Amniotic epithelial cell (primary cell): ENCODE measurements at places on chromosomes 12 and 14.
A peak's percentile ranks its signal among the peaks of the same experiment; 100 is the strongest.

- DNase-seq, result no peak
Measured at GRCh38 chr12:116547955-116548501, 11.2 kb upstream of the MAP1LC3B2 start.

DNA sequence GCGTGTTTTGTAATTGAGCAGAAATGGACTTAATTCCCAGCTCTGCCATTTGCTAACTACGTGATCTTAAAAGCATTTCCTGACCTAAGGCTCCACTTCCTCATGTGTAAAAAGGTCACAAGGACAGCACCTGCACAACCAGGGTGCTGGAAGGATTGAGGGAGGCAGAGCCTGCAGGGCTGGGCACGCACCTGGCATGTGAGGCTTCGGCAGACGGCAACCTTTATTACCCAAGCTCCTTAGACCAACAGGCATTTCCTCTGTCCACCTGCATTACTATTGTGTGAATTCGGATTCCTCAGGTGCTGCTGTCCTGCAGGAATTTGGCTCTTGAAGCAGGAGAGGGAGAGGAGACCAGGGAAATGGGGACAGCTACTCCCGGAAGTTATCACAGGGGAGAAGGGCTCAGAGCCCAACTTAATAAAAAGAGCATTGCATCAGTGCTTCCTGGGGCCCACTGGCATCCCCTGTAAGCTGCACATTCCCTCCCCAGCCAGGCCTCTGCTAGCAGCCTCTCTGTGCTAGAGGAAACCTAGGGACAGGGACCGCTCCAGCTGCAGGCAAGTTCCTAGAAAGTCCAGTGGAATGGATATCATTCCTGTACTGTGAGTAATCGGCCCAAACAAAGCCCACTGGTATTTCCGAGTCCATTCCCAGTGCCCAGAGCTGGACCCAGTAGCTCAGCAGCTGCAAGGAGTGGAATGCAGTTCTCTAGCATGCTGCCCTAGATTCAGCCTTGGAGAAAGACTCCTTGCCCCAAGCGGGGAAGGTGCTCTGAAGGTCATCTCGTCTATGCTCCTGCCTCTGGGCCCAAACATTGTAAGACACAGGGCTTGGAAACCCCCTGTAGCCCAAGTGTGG is 157.1 kb upstream of the CCND2 start:
- peak; percentile 65 for DNase-seq

GRCh38 chr12:74890237-74890599 is 319.4 kb downstream of the KCNC2 start:
- DNase-seq, result peak; percentile 86

- peak; percentile 43 for DNase-seq
Measured at GRCh38 chr14:77372304-77372841, 4.5 kb downstream of the TMED8 start.

GRCh38 chr12:53232646-53233461 is 845 bp upstream of the RARG start:
- DNase-seq, result no peak

DNA sequence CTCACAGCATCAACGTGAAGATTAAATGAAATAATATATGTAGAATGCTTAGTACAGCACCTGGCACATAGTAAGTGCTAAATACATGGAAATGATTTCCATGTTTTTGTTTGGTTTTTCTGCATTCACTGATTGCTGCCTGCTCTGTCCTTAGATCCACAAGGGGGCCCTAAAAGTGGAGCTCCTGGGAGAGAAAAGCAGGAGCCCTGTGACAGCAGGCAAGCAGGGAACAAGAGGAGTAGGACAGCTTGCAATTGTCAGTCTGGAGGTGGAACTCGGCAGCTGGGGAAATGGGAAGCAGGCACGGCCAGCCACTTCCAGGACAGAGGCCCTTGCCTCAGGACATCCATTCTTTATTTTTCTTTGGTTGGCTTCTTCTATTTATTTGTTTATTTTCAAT is 292.9 kb downstream of the BMP4 start:
- DNase-seq, result peak; percentile 18

- DNase-seq, result no peak
Measured at GRCh38 chr12:127717278-127717677, 549.7 kb upstream of the TMEM132C start.

- DNase-seq, result no peak
Measured at GRCh38 chr14:103099081-103099732, 4.7 kb downstream of the EXOC3L4 start.

DNA sequence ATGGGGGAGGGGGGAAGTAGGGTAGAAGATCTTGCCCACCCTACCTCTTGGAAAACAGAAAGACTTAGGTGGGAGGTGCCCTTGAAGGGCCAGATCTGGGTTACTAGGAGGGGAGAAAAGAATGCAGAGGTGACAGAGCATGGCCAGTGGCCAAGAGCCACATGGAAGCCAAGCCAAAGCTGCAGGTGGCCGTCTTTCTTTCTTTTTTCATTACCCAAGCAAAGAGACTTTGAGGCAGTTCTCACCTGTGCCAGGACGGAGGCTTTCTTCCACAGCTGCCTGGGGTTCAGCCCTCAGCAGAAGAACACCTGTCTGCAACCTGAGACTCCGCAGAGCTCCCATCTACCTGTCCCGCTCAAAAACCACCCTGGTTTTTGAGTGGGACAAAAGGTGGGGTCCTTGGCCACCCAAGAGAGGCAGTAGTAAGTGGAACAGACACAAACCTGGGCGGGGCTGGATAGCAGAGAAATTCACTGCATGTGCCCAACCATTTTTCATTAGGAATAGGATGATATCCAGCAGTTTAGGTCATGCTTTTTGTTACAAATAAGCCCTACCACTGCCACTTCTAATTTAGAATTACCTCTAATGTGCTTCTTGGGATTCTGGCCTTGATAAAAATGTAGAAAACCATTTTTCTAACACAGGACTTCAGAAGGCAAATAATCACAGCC is 116.5 kb downstream of the DYRK2 start:
- no peak for DNase-seq

DNA sequence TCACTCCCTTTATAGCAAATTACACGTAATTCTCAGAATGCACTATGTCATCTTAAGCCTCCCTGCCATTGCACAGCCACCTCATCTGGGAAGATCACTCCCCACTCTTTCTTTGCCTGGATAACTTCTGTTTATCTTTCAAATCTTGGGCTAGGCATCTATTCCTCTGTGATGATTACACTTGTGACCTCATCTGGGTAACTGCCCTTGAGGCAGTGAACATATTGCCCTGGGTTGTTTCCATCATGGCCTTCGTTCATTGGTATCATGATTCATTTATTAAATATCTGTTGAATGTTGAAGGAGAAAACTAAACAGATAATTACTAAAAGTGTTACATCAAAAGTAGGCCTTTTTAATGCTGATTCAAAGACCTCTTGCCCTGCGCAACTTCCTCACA is 26.2 kb upstream of the PDE3A start:
- DNase-seq, result peak; percentile 48

- DNase-seq, result no peak
Measured at GRCh38 chr14:87863047-87863446, 129.9 kb downstream of the GALC start.

DNA sequence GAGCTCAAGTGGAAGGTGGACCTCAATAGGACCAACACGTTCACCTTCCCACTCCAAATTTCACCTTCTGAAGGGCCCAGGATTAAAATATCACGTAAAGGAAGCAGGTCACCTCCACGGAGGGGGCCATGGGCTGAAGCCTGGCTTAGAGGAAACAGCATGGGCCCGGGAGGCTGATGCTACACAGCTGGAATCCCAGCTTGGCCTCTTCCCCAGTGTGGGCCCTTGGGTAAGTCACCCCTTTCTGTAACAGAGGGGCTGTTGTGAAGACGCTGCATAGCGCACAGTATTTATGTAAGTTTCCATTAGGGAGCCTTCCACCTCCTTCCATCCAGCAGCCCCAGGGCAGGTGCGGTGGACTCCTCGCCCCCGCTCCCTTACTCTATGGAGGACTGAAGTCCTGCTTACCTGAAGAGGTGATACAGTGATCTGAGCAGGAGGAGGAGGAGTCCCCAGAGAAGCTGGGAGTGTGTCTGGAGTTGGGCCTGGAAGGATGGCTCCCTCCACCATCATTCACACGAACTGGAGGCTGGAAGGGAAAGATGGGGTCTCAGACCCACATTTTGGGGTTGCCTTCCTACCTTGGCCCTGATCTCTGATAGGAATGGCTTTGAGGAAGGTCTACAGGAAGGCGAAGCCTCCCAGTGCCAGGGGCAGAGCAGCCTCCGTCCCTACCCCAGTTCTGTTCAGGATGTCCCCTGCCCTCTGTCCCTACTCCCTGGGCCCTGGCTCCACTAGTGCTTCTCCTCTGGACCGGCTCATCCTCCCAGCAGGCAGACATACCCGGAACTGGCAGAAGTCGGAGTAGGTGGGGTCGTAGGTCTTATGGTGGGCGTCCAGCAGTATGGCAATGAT is 37.2 kb upstream of the HDAC7 start:
- no peak for DNase-seq

- no peak for DNase-seq
Measured at GRCh38 chr14:73863209-73863608, 11.6 kb downstream of the PTGR2 start.

- DNase-seq, result no peak
Measured at GRCh38 chr12:131217024-131217586, 263.4 kb downstream of the ADGRD1 start.

GRCh38 chr12:92030618-92031017 is 115.0 kb downstream of the BTG1 start:
- peak; percentile 96 for DNase-seq

- no peak for DNase-seq
Measured at GRCh38 chr14:70108419-70108818, 80.3 kb downstream of the SLC8A3 start.

DNA sequence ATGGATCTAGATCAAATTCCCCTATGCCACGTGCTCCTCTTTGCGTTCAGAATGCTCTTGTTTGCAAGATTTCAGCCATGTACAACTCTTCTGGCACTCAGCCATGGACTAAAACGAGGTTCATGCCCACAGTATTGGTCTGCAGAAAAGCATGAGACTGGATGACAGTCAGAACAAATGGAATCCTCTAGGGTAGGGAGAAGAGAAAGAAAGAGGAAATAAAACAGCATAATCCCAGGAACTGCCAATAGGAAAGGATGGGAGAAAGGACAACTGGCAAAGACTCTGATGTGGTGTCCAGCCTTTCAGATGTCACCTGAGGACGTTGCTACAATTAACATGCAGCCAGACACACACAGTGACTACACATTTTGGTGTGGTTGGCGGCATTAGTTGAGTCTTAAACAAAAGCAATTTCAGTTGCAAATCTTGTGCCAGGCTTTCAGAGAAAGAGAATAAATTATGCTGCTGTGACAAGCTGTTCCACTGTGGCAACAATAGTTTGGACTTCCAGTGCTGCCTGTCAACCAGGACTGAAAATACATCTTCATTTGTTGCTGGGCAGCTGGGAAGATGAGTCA is 338.0 kb downstream of the RGS6 start:
- no peak for DNase-seq

- DNase-seq, result peak; percentile 83
Measured at GRCh38 chr12:1810201-1810930, 10.0 kb upstream of the LRTM2 start.

- no peak for DNase-seq
Measured at GRCh38 chr12:116538076-116538591, 21.0 kb upstream of the MAP1LC3B2 start.

DNA sequence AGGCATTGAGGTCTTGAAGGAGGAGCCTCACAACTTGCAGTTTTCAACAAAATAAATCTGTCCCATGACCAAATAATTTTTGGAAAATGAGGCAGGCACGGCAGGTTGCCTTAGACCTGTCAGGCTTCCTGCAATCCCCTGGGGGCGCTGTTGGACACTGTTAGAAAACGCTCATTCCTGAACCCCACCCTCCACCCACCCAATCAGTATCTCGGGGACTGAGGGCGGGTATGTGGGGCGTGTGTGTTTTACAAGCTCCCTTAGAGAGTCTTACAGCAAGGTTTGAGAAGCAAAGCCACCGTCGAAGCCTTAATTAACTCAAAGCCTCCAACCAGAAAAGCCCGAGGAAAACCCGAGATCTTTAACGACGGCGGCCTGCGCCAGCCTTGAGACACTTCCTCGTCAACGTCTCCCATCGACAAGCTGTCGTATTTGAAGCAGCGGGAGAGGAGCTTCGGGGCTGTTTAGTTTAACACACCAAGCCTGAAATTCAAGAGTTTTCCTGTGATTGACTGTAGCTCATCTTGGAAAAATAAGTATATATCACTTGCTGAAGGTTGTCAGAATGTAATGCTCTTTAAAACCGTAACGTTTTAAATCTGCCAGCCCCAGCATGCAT is 123.0 kb downstream of the GLT1D1 start:
- no peak for DNase-seq

GRCh38 chr12:96327889-96328288 is 72.3 kb downstream of the CDK17 start:
- no peak for DNase-seq

GRCh38 chr12:89236748-89237383 is 115.4 kb downstream of the DUSP6 start:
- peak; percentile 72 for DNase-seq

DNA sequence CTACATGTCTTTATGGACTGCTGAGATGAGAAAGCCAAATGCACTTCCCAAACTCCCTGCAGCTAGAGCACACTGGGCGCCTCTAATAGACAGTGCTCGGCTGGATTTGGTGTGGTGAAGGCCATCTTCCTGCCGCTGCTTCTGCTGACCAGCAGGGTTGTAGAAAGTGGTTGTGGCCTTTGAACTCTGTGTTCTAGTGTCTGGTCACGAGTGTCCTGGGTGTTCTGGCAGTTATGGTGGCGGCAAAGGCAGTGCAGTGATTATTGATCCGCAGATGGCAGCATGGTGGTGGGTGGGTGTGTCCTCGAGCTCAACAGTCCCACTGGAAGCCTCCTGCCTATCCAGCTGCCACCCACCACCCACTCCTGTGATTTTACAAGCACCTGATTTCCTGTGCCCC is 43.4 kb downstream of the SMIM41 start:
- DNase-seq, result no peak

DNA sequence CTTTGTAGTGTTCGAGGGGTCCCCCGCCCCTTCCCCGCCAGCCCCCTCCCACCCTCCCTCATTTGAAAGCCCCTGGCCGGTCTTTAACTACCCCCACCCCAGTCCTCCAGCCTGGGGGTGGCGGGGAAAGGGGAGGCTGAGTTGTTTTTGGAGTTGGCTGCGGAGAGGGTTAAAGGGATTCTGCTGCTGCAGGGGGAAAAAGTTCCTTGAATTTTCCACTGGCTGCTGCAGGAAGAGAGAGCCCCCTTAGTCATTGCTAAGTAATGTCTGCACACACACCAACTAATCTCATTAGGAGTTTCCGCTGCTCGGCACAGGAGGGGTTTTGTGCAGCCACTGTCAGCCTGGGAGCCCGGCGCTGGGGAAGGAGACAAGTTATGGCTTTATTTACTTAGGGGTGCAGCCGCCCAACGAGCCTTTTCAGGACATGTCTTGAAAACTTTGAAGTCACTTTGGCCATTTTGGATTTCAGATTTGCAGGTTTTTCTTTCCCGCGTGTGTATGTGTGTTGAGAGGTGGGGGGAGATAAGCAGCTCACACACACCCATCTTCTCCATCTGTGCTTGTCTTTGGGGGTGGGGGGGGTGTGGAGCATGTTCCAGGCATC is 1.8 kb downstream of the ELK3 start:
- DNase-seq, result peak; percentile 72

DNA sequence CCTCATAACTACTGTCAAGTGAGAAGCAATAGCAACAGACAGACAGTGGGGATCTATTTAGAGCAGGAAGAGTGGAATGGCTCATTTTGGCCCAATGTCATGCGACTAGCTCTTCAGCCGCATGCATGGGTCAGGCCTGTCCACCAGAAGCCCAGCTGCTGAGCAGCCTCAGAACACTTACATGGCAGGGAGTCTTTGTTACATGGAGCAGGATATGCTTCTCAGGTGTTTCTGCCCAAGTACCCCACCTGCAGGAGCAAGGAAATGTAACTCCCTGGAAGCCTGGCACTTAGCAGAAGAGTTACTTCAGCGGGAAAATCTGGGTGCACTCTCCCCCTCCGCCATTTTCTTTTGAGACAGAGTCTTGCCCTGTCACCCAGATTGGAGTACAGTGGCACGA is 73.5 kb upstream of the ARHGAP5 start:
- no peak for DNase-seq
